ENCODE measurements at places on chromosomes 11 and 22. TPM values are rescaled to one million over a fixed set of nuclear protein-coding genes. Genes with fewer than 3 reads are reported as not detected.

SC5D gene
- 22.3 TPM for total RNA-seq

CHADL gene
- 0.11 TPM for total RNA-seq

PHLDA2 gene
- total RNA-seq: 3.1 TPM

IFITM10 gene
- total RNA-seq: not detected

TPH1 gene
- total RNA-seq: 0.23 TPM

PANX2 gene
- 2.2 TPM for total RNA-seq

- DNase-seq: no peak
Observed at GRCh38 chr11:121766991-121767390, 314.2 kb upstream of the SORL1-AS1 start.

GRCh38 chr22:36702842-36703215, 723 bp downstream of the CACNG2 start:
- no peak for DNase-seq

GRCh38 chr11:19952116-19952605, 208.1 kb downstream of the DBX1 start:
- no peak for DNase-seq

DNA sequence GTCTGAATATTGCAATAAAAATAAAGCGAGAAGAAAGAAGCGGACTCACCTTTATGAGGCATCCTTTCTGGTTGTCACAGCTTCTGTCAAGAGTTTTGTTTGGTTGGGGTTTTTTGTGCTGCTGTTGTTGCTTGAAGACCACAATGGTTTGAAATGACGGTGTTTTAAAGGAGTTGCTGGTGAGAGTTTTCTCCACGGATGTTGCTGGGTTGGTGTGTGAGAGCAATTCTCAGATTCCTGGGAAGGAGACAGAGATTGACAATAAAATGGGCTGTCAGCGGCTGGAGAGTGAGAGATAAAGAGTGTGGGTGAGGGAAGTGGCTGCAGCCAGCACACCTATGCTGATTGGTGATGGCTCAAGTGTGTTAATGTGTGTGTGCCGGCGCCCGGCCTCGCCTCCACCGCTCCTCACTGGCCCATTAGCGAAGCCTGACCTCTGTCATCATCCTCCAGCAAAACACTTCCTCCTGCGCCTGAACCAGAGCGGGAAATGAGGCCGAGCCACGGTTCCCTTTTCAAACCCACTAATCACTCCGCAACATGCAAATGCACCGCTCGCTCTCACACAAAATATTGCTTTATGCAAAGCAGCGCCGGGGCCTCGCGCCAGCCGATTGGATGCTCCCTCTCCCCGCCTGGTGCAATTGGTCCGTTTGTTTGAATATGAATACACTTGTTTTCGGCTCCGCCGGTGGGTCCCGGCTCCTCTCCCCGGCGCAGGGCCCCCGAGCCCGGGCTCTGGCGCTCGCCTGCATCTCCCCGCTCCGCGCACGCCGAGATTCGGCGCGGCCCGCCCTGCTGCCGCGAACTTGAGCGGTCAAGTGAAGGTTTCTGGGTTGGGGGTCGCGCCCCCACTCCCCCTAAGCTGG, at the start of gene PAX6:
PAX6 (minus strand) TSS at position 544 of the 869 bp plus-strand sequence. CDS start 4,911 bp downstream, outside the sequence.
- peak; percentile 74 for DNase-seq

GRCh38 chr22:40285513-40285912, 60.8 kb upstream of the ADSL start:
- DNase-seq: peak; percentile 41

DNA sequence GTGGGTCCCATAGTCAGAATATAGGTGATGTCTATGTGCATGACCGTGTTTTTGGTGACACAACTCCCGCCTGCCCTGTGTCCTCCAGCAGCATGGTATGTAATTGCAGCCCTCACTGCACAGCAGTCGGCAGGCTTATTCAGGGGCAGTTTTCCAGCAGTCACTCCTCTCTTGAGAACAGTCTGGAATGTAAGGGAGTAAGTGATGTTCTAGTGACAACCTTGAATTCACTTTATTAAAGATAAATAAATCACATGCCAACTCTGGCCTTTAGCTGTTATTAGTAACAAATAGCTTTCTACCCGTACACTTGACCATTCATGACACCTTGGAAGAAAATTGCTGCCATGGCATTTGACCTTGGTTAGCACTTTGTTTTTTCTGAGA, 27.9 kb downstream of the ZNRF3 start:
- no peak for DNase-seq
